ENCODE measurements at places on chromosomes 7 and 10.

DNA sequence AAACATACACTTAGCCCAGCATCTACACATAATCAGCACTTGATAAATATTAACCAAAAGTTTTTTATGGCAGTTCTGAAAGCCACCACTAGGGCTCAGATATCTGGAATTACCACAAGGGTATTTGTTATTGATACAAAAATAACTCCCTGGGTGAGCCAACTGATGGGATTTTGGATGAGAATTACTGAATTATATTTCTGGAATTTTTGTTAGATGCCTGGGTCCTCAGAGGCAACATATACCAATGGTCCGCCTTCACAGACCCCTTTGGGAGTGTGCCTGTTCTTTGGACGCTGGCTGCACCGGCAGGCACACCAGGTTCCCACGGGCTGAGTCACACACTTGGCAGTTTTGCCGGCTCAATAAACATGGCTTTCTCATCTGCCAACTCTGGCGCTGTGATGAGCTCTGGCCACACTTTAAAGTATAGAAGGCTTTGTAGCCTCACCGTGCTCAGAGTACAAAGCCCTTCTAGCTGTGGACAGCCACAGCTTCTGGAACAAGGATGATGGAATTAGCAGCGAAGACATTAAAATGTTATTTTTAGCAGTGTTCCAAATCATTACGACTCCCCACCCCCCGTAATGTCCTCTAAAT, 24.5 kb upstream of the EEPD1 start:
- DNase-seq = no peak

DNA sequence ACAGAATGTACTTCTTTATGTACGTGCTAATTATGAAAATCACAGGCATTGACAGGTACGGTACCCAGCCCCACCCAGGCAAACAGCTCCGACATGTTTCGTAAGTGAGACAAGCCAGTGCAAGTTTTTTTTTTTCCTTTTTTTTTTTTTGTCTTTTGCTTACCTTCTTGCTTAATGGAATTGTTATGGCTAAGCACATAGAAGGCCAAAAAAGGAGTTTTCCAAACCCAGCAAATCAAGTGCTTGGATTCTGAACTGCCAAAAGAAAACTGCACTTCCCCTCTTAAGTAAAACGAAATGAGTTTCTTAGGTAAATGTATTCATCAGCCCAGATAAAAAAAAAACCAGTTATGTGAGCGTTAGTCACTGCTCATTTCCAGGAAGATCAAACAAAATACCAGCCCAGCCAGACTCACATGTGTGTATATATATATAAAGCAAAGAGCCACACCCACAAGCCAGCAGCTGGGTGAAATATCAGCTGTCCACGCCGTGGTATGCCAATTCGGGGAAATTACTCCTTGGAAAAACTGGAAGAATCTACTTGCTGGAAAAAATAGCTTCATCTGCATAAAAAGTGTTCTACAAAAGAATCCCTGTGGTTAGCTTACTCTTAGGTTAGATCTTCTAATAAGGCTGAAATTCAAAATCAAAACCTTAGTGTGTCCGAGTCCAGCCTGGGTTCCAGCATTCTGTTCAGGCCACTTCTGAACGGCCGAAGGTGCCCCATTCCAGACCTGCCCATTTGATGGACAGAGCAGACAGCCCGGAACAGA, 8.0 kb downstream of the KLF6 start:
- peak; percentile 76 for DNase-seq

GRCh38 chr10:4477664-4478063, 348.3 kb upstream of the AKR1E2 start:
- DNase-seq = no peak

DNA sequence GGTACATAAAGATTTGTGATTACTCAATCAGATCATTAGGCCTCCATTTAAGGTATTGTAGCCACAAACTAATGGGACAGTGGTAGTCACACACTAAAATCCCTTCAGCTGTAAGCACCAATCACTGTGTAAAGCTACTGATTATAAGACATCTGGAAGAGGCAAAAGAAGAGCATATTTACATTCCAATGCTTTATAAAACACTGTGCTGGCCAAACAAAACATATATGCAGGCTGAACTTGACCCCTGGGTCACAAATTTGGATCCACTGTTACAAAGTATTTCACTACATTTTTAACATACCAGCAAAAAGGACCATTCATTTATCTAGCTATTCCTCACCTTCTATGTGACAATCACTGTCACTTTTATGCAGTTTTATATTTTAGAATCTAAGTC, 41.4 kb upstream of the ANLN start:
- DNase-seq = no peak

DNA sequence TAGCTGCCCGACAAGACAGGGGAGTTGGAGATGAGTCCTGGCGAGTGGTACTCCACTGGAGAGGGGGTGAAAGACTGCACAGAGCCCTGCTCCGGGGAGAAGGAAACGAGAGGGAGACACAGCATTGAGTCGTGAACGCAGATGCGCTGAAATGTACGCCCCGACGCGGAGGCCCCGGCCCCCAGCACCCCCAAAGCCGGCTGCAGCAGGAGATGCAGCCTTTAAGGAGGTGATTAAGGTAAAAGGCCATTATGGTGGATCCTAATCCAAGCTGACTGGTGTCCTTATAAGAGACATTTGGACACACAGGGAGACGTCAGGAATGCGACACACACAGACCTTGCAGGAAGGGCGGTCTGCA, 166.3 kb upstream of the IMMP2L start:
- DNase-seq = no peak

- peak; percentile 82 for DNase-seq
Observed at GRCh38 chr7:5396542-5396941, 27.1 kb downstream of the TNRC18 start.

- no peak for DNase-seq
Observed at GRCh38 chr10:73872190-73872710, 2.1 kb downstream of the CAMK2G start.

DNA sequence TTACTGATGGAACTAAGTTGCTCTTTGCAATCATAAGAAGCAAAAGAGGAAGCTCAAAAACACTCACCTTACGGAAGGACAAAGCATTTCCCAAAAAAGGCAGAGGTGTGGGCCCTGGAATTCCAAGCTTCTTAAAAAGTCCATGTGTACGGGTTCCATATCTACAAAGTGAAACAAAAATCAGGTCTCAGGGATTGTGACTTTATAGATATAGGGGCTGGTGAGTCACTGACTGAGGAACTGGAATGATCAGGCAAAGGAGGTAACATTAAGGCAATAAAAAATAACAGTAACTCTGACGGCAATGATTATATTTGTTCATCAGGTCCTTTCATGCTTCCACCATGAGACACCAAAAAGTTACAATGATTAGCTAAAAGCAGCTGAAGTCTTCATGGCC, 4.0 kb downstream of the CYP3A7 start:
- no peak for DNase-seq

GRCh38 chr7:130409712-130410072, 29.4 kb downstream of the CPA1 start:
- DNase-seq = no peak

DNA sequence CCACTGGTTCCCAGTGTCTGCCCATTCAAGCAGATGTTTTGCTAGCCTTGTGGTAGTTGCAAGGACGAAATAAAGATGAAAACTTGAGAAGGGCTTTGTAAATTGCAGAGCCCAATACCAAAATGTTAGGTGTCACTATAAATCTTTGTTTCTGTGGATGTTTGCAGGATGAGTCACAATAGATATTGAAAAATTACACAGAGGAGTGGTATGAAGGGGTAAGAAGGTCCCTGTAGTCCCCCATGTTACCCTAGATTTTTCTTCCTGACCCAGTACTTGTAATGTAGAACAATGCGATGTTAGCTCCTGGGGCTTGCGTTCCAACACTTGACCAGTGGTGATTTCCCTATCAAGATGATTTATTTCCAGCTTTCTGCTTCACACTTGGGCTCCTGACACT, 102.6 kb upstream of the LYZL1 start:
- DNase-seq = no peak

DNA sequence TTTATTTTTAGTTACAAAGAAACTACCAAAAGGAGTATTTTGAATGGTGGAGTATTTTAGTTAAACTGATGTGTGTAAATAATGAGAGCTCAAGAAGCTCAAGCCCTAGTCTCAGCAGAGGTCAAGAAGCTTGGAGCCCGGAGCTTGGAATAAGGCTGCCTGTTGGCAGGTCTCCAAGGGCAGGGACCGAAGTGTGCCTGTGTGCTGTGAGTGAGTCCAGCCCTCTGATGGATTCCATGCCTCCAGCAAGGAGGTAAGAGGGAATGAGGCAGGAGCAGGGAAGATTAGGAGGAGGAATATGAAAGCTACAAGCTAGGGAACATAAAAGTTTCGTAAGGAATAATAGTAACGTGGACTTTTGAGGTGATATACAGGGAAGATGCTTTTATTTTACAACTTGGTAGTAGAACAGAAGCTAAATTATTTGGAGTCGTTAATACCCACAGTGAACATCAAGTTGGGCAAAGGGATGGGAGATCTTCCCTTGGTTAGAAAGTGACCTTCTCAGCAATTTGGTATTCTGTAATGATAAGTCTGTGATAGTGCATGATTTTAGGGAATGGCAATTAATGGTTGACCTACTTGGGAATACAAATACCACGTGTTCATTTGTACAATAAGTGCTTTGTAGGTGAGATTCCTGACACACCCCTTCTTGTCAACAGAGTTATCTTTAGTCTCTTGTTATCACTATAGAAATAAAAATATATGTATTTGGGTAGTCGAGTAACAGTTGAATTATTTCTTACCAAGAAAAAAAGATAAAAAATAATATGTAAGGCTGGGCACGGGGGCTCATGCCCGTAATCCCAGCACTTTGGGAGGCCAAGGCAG, 4.6 kb downstream of the SEC23IP start:
- DNase-seq = no peak

DNA sequence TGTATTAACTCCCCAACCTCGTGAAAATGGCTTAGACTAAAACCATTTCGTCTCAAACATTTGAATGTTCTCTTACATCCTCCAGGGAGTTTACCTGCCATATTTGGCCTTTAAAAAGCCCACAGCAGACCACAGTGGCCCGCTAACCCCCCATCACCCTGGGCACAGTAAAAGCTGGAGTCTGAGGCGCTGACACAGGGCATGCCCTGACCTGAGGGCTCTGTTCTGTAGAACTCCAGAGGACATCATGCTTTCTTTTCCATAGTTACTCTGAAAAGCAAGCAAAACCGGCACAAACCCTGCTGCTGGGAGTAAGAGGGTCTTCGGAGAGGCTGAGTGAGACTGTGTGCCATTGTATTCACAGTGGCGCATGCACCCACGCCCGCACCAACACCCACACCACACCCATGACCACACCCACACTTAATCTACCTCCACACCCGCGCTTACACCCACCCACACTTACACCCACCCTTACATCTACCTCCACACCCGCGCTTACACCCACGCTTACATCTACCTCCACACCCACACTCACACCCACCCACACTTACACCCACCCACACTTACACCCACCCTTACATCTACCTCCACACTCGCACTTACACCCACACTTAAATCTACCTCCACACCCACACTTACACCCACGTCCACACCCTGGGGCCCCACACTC, 32.1 kb downstream of the LRRC27 start:
- DNase-seq = peak; percentile 45

GRCh38 chr10:80655898-80656297, 118.2 kb downstream of the SH2D4B start:
- DNase-seq = no peak

GRCh38 chr10:73819513-73820093, 8.2 kb upstream of the NDST2 start:
- DNase-seq = no peak

DNA sequence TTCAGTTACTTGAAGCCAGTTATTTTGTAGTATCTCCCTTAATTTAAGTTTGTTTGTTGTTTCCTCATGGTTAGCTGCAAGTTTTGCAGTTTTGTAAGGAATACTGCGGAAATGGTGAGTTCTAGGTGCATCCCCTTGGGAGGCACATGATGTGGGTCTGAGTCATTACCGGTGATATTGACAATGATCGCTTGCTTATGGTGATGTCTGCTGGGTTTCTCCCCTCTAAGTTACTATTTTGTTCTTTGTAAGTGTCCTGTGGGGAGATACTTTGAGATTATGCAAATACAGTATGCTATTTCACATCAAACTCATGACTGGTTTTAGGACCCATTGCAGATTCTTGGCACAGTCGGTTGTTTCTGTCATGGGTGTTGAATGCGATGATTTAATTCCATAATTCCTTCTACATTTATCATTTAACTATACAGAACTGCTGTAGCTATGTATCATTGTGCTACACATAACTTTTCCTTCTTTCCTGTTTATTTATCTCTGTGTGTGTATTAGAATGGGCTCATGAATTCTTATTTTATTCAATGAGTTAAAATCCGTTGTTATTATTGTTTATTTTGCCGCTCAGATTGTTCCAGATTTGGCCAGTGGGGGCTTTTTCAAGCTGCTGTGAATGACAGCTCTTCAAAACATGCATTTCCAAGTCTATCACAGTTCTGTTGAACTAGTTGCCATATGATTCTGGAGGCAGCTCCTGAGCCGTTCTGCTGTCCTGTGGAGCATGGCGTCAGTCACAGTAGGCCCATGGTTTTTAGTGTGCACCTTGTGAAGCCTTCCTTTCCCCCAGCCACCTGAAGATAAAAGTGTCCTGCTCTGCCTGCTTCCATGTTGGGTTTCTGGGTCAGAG, 18.4 kb downstream of the TSPAN14 start:
- DNase-seq = peak; percentile 72

GRCh38 chr7:51279391-51280023, 37.1 kb downstream of the COBL start:
- no peak for DNase-seq

GRCh38 chr7:81256991-81257390, 338.1 kb upstream of the SEMA3C start:
- no peak for DNase-seq

- DNase-seq = no peak
Observed at GRCh38 chr10:628386-629045, 61.0 kb downstream of the DIP2C start.

DNA sequence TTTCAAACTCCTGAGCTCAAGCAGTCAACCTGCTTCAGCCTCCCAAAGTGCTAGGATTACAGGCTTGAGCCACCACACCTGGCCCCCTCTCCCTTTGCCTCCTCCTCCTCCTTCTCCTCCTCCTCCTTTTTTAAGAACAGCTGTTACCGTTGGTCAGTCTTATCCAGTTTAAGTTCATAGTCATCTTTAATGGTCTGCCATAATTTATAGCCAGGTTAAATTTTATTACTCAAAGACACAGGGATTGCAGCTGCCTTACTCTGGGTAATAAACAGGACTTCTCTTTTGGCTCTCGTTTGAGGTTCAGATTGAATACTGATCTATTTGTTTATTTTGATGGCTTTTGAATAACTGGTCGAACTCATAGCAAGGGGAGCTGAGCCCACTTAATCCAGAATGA, 35.2 kb downstream of the ATOH7 start:
- DNase-seq = no peak

- peak; percentile 82 for DNase-seq
Observed at GRCh38 chr10:119341459-119342301, 134.3 kb downstream of the GRK5 start.
